ENCODE measurements at places on chromosomes 11 and 22.

DNA sequence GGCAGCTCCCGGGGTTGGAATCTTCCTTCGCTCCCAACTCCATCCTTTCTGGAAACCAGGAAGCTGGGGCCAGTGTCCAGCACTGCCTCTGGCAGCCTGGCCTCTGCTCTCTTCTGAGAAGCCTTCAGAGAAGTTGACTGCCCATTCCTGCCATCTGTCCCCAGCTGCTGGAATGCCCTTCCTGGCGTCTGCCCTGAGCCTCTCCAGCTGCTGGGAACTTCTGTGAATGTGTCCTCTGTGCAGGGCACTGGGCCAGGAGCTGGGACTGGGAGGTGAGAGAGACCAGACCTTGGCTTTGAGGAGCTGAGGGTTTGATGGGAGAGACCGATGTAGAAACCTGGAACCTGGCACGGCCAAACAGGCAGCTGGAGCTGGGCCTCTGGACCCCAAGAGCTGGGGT, 5.9 kb upstream of the SOX10 start:
- DNase-seq = no peak

DNA sequence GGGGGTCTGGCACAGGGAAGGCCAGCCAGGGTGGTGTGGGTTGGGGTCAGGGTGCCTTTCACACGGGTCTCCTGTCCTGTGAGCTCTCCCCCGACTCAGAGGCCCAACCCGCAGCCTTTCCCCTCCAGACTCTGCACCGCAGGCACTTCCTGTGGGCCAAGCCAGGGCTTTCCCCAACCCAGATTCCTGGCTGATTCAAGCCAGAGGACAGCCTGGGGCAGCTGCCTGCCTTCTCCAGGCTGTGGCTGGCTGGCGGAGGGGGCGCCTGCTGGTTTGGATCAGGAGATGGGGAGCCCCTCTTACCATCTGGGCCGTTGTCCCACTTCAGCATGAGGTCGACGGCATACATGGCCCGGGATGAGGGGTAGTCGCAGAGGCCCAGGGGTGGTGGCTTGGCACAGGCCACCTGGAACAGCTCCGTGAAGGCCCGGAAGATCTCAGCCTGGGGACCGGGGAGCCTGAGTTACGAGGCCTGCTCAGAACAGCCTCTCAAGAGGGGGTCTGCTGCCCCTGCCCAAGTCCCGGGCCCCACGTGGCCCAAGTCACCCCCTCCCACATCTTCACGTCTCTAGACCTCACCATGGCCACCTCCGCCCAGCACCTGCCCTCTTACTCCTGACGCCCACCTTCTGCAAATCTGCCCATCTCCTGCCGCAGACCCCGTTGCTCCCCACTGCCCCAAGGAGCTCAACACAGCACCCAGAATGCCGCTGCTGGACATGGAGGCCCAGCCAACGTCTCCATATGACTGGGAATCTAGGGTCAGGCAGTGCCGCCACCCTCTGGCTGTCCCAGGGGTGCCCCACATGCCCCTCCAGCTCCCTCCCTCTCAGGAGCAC, 17.3 kb downstream of the TSPO start:
- no peak for DNase-seq

GRCh38 chr11:67020949-67021348, 2.0 kb upstream of the SYT12 start:
- no peak for DNase-seq

DNA sequence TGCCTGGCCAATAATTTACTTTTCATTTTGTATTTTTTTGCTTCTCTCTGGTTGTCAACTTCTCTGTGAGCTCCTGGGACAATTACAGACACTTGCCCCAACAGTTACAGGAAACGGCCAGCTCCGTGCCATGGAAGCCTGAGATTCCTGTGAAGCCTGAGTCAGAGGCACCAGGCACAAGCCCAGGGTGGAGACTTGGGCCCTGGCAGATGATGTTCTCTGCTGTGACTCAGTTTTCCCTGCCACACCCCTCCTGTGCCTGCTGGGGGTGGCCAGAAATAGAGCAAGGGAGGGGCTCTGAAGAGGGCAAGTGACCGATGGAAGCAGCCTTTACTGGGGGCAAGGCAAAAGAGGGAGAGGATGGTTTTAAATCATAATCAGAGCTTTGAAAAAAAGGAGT, 4.9 kb downstream of the ATP5MGL start:
- no peak for DNase-seq

GRCh38 chr22:36419177-36419911, 31.6 kb upstream of the MYH9 start:
- no peak for DNase-seq

GRCh38 chr11:79201677-79202347, 239.0 kb downstream of the TENM4 start:
- no peak for DNase-seq

GRCh38 chr11:120249279-120250262, 9.6 kb downstream of the POU2F3 start:
- no peak for DNase-seq

GRCh38 chr22:47687776-47688175, 925.3 kb downstream of the TBC1D22A start:
- no peak for DNase-seq

DNA sequence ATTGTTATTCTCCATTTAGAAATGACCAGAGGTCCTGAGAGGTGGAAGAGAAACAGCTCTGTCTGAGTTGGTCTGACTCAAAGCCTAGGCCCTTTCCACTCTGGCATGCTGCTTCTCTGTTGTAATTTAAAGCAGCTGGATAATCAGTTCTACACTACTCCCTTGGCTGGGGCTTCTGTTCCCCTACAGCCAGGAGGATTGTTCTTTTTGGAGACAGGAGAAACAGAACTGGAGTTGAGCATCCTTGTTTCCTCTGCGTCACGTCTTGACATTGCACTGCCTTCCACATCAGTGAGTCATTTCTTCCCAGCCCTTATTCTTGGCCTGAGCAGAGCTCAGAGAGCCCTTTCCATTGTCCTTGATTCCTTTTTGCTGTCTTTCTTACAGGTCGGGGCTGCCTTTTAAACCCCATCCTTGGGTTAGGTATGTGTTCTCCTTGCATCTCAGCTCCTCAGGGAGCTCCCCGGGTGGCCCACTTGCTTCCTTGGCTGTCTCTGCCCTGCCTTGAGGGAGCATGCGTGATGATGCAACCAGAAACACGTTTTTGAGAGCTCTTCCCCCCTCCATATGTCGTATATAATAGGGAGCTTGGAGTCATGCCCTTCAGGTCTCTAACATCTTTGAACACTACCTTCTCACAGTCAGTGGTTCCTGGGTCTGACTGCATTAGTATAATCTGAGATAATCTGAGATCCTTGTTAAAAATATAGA, 35.7 kb downstream of the CYB5R2 start:
- DNase-seq = no peak

DNA sequence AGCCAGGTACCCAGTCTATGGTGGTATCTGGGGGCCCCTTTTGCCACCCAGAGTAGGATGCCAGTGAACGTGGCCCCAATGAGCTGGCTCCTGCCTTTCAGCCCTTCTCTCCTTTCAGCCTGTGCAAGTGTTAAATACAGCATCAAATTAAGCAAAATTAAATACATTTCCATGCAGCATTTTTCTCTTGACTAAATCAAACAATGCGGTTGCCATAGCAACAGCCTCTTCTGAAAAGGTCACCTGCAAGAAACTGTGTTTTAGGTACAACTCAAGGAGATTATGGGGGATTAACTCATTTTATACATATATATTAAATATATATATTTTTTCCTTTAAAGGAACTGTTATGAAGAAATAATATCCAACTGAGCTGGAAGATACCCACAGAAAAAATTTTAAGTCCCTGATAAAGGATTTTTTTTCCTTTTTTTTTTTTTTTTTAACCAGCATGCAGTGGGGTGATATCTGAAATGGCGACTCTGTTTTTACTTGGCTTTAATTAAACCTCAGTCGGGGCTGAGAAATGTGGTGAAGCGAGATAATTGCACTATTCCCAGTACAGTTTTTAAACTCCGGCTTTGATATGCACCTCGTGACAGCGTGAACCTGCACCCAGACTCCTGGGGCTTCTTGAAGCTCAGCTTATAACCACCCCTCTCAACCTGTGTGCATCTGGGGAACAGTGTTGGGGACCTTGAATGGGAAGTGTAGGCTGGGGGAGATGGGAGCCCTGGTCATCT, 115.3 kb downstream of the PKNOX2 start:
- DNase-seq = no peak

DNA sequence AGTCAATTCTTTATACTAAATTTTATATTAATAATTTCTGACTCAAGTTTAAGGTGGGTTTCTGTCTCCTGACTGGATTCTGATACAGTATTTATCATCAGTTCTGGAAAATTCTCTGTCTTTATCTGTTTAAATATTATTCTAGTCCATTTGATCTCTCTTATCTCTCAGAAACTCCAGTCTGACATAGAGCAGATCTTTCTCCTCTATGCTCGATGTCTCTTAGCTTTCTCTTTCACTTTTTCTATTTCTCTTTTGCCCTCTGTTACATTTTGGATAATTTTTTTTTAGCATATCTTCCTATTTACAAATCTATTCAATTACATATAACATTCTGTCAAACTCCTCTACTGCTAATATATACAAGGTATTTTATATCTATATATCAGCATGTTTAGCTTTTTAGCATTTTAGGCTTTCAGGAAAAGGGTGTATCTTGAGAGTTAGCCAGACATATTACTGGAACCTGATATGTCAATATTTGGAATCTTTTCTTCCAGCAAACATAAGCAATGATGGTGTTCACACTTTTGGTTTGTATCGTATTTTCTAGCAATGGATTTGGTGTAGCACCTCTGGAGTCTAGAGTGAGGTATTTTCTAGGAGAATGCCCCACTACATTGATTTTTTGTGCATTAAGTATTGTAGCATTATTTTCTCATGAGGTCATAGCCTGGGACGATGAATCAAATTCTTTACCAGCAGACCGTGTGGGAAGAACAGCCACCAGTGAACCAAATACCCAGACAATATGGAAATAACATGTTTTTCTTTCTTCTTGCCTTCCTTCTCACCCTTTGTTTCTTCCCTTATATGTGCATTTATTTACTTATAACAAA, 4.1 kb upstream of the NNMT start:
- DNase-seq = no peak

- DNase-seq = no peak
These were observed 112.1 kb upstream of the BDNF start for GRCh38 chr11:27812341-27812740.

DNA sequence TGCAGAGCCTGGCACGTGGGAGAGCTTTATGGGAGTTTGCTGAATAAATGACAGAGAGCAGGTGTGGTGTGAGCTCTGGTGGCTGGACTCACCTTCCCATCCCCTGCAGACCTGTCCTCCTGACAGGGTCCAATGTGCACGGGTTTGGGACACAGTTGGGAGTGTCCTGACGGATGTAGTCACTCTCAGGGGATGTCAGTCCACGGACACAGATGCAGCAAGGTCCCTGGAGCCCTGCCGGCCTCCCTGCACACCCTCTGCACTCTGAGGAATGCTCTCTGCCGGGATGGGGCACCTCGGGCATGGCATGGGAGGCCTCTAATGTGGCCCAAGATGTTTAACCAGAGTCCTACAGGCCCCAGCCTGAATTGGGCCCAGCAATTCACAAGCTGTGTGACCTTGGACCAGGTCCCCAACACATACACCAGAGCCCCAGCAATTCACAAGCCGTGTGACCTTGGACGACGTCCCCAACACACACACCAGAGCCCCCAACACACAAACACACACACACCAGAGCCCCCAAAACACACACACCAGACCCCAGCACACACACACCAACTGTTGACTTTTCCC, 30.0 kb upstream of the RFPL3 start:
- DNase-seq = no peak

- no peak for DNase-seq
These were observed 30.4 kb upstream of the TENM4 start for GRCh38 chr11:79471071-79471844.

DNA sequence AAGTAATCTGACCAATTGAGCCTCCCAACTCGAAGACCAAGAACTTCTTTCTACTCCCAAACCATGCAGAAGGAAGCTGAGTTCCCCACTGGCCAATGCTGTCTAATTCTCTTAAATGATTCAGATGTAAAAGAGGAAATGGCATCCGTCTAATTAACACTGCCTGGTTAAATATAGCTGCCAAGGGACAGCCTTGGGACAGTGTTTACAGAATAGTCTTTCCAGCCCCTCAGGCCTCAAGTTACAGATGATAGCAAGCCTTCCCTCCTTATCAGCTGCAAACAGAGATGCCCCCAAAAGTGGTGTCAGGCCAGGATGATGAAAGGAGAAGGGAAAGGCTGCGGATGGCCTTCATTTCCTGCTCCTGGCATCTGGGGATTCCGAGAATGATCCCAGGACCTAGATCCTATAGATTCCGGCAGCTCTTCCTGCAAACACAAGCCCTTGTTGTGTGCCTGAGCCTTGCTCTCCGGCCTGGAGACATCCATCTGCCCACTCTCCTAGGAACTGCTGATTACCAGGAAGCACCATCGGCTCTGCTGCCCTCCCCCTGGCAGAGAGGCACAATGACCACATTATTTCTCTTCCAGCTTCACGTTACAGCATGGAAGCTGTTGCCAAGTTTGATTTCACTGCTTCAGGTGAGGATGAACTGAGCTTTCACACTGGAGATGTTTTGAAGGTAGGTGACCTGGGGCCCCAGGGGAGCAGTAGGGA, 13.5 kb upstream of the TMA7B start:
- DNase-seq = no peak

All from stimulated activated CD8-positive, alpha-beta memory T cell treated with anti-CD3 and anti-CD28 coated beads, Interleukin-7, amount 100 ng/mL, for 48 hours (primary cell).